ENCODE measurements at places on chromosomes 11 and 22. TPM values are rescaled to one million over a fixed set of nuclear protein-coding genes. Genes with fewer than 3 reads are reported as not detected.

DNA sequence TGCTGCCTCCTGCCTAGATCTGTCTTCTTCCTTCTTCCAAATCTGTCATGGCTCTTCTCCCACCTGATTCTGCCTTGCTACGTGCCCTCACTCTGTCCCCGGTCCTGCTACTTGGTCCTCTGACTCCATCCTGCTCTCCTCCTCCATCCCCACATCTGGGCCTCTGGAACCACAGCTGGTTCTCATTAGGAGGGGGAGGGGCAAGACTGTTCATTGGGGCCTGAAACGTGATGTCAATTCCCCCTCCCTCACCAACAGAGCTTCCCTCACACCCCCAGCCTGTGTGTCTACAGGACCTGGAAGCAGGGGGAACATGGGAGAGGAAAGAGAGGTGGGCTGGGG lies 9.1 kb downstream of the DCHS1 start:
- no peak overlapping the region for H3K27ac ChIP-seq
- DNase-seq, result no peak
- H3K4me3 ChIP-seq, result no peak overlapping the region
- H3K36me3 ChIP-seq, result no peaks in the 10 kb centered on the region

GRCh38 chr22:44068422-44069191 lies 44.5 kb downstream of the PARVB start:
- no peaks in the 10 kb centered on the region for H3K4me1 ChIP-seq
- no peaks in the 10 kb centered on the region for H3K36me3 ChIP-seq
- no peaks in the 10 kb centered on the region for H3K27me3 ChIP-seq
- no peak for DNase-seq

- H3K27me3 ChIP-seq, result peaks cover 14% of the 10 kb centered on the region
- no peak for DNase-seq
- H3K36me3 ChIP-seq, result no peaks in the 10 kb centered on the region
- no peak overlapping the region for H3K4me3 ChIP-seq
- H3K4me1 ChIP-seq, result no peaks in the 10 kb centered on the region
- no peak overlapping the region for H3K27ac ChIP-seq
Measured at GRCh38 chr11:32259641-32260081, 168.8 kb downstream of the RCN1 start.

DNA sequence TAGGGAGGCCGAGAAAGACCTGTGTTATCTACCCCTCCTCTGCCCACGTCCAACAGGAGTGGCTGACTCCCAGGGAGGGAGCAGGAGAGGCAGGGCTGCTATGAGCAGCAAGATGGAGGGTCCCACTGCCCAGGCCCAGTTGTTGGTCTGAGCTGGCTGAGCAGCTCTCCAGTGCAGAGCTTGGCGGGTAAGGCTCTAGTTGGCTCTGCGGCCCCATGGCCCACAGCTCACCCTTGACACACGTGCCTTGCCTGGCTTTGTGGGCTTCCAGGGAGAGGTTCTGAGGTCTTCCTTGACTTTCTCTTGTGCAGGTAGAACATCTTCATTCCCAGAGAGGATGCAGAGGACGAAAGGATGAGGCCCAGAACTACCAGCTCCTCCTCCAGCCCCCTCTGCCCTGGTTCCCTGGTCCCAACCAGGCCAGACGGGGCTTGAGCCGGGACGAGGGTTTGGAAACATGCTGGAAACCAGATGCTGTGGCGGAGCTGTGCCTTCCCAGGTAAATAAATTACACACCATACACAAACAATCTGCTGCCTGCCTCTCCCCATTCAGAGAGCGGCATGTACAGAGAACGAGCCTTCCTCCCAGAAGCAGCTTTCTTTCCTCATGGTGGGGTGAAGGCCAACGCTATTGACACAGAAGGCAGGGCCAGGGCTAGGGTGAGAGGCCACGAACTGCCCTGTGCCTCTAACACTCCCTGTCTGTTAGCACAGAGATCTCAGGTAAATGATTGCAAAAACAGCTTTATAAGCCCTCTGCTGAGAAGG lies 48.1 kb downstream of the DSCAML1 start:
- H3K4me1 ChIP-seq, result no peaks in the 10 kb centered on the region
- no peaks in the 10 kb centered on the region for H3K27me3 ChIP-seq
- H3K36me3 ChIP-seq, result no peaks in the 10 kb centered on the region
- H3K27ac ChIP-seq, result no peak overlapping the region
- H3K4me3 ChIP-seq, result no peak overlapping the region

GRCh38 chr11:74102321-74102720 lies 68.5 kb downstream of the C2CD3 start:
- H3K27ac ChIP-seq, result no peak overlapping the region
- no peaks in the 10 kb centered on the region for H3K27me3 ChIP-seq
- H3K4me3 ChIP-seq, result no peak overlapping the region
- no peak for DNase-seq
- peaks cover 28% of the 10 kb centered on the region for H3K36me3 ChIP-seq

DNA sequence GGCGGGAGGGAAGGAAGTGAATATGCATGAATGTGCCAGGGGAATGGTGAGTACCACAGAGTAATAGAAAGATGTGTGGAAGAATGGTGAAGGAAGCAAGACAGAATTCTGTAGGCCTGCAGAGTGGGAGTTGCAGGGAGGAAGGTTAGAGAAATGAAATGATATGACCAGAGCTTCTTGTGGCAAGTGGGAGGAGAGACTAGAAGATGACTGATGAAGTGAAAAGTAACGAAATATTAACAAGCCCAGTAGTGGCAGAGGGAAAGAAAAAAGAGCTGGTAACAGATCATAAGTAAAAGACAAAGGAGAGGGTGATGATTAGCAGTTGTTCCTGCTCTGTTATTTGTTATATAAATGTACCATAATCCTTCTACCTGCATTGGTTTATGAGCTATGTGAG lies 1.0 kb upstream of the ALKBH8 start:
- H3K27me3 ChIP-seq, result no peaks in the 10 kb centered on the region
- H3K36me3 ChIP-seq, result no peaks in the 10 kb centered on the region
- H3K27ac ChIP-seq, result no peak overlapping the region
- H3K4me3 ChIP-seq, result no peak overlapping the region

DNA sequence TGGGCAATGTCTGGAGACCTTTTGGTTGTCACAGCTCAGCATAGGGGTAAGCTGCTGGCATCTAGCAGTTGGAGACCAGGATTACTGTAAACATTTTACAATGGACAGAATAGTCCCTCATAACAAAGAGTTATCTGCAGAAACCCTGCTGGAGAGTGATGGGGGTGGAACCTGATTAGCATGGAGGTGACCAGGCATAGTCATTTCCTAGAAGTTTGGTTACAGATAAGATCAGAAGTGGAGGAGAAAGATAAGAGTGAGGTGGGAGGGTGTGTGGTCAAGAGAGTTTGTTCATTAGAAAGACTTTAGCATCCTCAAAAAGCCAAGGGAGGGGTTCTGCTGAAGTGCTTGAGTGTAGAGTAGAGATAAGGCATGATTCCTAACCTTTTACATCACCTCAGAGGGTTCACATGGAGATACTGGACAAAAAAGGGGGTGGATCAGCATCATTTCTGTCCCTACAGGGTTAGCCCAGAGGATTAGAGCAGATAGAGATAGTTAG lies 38.8 kb downstream of the PRDM11 start:
- H3K4me3 ChIP-seq, result no peak overlapping the region
- no peak overlapping the region for H3K27ac ChIP-seq
- no peaks in the 10 kb centered on the region for H3K36me3 ChIP-seq
- H3K27me3 ChIP-seq, result no peaks in the 10 kb centered on the region

DNA sequence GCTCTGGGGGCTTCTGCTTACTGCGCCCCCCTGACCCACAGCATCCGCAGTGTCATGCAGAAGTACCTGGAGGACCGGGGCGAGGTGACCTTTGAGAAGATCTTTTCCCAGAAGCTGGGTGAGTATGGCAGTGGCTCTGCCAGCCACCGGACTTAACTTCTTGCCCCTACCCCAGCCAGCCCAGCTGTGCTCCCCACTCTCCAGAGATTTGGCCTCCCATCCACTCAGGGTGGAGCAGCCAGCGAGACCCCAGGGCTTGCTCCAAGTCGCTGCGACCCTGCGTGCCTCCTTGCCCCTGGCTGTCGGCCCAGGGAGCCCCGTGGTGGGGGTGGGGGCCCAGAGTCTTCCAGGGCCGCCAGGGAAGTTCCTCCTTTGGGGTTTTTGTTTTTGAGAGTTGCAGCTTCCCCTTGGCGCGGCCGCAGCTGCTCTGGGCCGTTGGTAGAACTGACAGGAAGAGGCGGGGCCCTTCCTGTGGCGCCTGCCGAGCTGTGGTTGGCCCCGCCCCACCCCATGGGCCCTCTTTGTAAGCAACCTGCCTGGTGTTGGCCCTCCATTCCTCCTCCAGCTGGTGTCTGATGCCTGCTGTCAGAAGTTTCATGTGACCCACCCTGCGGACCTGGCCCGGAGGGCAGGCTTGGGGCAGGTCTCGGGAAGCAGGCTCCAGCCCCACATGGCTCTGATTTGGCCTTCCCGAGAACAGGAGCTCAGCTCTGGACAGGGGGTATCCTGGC lies 11.1 kb downstream of the GRK2 start:
- H3K4me1 ChIP-seq, result peaks cover 14% of the 10 kb centered on the region
- DNase-seq, result no peak
- peaks cover 7% of the 10 kb centered on the region for H3K36me3 ChIP-seq

- no peaks in the 10 kb centered on the region for H3K4me1 ChIP-seq
- no peaks in the 10 kb centered on the region for H3K36me3 ChIP-seq
- no peak for DNase-seq
- H3K27ac ChIP-seq, result no peak overlapping the region
- no peak overlapping the region for H3K4me3 ChIP-seq
Measured at GRCh38 chr11:71266114-71266833, 13.9 kb upstream of the SHANK2 start.

DNA sequence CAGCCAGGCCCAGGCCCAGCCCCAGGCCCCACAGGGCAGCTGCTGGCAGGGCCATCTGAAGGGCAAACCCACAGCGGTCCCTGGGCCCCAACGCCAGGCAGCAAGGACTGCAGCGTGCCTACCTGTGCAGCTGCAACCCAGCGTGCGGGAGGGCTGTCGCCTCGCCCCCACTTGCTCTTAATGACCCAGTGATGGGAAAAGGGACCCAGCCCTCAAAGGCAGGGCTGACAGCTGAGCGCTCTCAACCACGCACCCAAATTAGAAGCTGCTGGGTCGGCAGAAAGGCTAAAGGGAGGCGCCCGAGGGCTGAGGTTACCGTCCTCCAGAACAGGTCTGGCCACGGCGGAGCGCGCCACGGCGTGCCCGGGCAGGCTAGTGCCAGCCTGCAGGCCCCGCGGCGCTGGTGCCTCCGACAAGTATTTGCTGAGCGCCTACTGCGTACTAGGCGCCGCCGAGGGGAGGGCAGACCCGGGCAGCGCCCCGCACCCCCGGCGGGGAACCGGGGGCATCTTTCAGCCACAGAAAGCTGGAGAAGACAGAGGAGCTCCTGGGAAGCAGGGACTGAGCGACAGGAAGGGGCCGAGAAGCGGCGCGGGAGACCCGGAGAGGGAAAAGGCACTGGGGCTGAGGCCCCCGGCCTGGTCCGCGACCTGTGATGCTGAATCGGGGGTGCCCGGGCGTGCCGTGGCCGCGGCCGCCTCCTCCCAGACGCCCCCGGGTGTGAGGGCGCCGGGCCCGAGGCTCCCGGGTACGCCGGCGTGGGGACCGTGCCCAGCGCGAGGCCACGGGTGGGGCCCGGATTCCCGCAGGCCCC lies 773 bp downstream of the HRAS start:
- H3K36me3 ChIP-seq, result peaks cover 3% of the 10 kb centered on the region
- DNase-seq, result no peak
- H3K4me3 ChIP-seq, result peak overlapping the region; percentile 90
- H3K27me3 ChIP-seq, result no peaks in the 10 kb centered on the region

DNA sequence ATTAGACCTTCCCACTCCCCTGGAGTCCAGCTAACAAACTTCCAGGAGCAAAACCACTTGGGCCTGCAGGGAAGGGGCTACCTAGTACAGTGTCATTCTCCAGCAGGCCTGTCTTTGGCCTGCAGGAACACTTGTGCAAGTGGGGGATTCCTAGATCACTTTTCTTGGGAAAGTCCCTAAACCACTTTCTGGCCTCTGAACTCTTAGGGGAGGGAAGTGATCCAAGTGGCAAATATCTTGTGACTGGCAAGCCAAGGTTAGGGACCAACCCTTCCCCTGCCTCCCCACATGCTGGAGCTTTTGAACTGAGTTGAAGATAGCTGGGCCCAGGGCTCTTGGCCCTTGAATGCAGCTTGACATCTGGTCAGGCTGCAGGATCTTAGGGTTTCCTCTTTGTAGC lies 17.2 kb downstream of the PPFIBP2 start:
- H3K4me3 ChIP-seq, result no peak overlapping the region
- H3K36me3 ChIP-seq, result no peaks in the 10 kb centered on the region
- H3K27me3 ChIP-seq, result no peaks in the 10 kb centered on the region
- H3K27ac ChIP-seq, result no peak overlapping the region
- no peak for DNase-seq

- H3K27me3 ChIP-seq, result no peaks in the 10 kb centered on the region
- H3K36me3 ChIP-seq, result no peaks in the 10 kb centered on the region
- H3K27ac ChIP-seq, result no peak overlapping the region
- no peak overlapping the region for H3K4me3 ChIP-seq
- no peaks in the 10 kb centered on the region for H3K4me1 ChIP-seq
Measured at GRCh38 chr22:33864723-33865130, 55.5 kb downstream of the LARGE1 start.

DNA sequence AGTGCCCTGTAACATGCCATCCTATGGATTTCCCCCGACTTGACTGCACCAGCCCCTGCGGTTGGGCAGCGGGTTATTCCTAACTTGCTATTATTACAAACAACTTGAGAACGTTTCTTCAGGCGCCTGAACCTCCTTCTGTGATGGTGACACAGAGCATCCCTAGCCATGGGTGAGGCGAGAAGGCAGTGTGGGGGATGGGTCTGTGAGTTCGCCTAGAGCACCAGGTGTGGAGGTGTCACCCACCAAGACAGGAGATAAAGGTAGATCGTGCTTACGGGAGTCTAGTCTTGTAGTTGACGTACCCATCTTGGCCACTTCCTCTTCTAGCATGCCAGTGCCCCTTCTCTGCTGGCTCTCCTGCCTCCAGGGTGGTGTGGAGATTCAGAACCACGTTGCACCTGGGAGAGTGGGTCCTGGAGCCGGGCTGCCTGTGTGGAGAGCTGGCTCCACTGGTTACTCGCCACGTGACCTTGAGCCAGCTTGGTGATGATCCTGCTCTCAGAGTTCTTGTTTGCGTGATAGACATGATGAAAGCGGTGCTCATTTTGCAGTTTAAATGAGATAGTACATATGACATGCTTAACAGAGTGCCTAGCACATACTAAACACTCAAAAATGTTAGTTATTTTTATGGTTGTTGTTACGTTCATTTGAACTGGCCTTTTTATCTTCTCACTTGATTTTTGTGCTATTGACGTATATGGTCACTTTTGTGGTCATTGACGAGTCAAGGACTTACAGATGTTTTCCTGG lies 37.8 kb downstream of the TBC1D22A start:
- no peak overlapping the region for H3K27ac ChIP-seq
- no peak overlapping the region for H3K4me3 ChIP-seq
- no peak for DNase-seq
- no peaks in the 10 kb centered on the region for H3K27me3 ChIP-seq

Gene MS4A8
- not detected for total RNA-seq

Gene HBB
- 0.72 TPM for total RNA-seq

Gene PRDX5
- total RNA-seq, result 492 TPM

Gene NEFH
- 0.08 TPM for total RNA-seq

Gene CDC42EP2
- 8.1 TPM for total RNA-seq

Gene CERK
- total RNA-seq, result 30.9 TPM

Data from Panc1 (cell line).